ENCODE measurements at places on chromosomes 2 and 18.

GRCh38 chr2:118569876-118570535, 277.4 kb downstream of the EN1 start:
- no peak for DNase-seq

GRCh38 chr18:31162419-31162793, 250 bp downstream of the DSC1 start:
- DNase-seq, result no peak

- no peak for DNase-seq
Measured at GRCh38 chr18:71426441-71426840, 1117.7 kb downstream of the CBLN2 start.

DNA sequence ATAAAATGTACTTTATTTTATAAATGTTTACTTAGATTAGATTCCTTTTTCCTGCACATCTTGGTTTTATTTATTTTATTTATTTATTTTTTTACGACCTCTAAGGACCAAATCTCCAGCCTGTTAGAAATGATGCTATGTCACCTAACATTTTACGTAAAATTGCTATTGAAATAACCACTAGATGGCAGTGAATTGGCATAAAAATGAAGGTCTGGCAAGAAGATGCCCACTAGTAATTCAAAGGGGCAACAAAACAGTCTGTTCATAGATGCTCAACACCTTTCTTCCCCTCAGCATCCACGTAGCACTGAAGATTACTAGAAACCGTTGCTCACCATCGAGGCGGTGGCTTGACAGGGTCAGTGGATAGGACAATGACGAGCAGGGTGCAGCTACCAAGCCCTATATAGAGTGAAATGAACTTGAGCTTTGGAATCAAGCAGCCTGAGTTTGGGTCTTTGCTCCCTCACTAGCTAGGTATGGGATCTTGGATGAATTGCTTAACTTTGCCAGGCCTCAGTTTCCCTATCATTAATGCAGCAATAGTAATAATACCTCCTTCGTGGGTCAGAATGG, 128.7 kb upstream of the L3MBTL4 start:
- DNase-seq, result no peak

- no peak for DNase-seq
Measured at GRCh38 chr2:1527153-1527992, 114.1 kb downstream of the TPO start.

DNA sequence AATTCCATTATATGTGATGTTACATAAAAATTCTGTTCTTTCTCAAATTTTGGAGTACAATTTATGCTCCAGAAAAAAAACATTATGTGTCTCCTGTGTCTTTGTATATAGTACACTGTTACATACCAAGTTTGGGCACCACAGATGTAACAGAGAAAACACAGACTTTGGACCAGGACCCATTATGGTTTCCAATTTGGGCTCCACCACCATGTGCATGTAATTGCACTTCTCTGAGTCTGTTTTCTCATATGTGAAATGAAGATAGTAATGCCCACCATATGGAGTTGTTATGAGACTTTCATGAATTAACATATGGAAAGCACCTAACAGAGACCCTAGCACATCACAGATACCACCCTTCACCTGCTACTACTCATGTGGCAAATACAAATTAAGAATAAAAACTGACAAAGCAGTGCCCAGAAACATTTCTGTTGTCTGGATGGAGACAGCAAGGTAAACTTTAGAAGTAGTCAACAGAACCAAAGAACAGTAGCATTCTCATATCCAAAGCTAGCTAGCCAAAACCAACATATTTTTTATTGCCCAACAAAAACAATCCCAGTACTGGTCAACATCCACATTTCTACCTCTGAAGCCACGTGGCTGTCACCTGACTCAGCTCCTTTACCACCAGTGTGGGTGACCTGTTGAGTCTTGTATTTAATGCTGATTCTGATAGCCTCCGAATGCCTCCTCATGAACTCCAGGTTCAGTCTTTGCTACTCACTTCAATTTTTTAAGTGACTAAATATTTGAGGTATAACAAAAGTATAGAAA, 42.9 kb downstream of the ANTXR1 start:
- no peak for DNase-seq

DNA sequence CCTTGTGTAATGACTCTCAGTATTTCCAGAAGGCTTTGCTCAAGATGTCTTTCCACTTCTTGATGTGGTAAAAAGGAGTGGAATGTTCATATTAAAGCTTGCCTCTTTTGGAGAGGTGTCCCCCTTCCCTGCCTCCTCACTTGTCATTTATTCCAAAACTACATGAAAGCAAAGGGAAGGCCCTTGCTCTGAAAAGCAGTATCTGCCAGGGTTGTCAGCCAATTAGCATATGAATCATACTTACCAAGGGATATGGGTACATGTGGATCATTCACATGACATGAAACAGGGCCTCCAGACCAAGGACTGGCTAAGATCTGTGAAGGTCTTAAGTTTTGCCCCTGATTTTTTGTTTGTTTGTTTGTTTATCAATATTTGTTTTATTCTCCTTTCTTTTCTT, 31.3 kb downstream of the ANXA4 start:
- no peak for DNase-seq

GRCh38 chr2:241248897-241249296, 60.4 kb downstream of the ANO7 start:
- DNase-seq, result no peak

GRCh38 chr2:9462886-9463697, 11.3 kb upstream of the IAH1 start:
- no peak for DNase-seq

- DNase-seq, result no peak
Measured at GRCh38 chr2:36696533-36696932, at the start of gene VIT. VIT (plus strand) TSS chr2:36696707; CDS start chr2:36716371, 19,664 bp downstream.

DNA sequence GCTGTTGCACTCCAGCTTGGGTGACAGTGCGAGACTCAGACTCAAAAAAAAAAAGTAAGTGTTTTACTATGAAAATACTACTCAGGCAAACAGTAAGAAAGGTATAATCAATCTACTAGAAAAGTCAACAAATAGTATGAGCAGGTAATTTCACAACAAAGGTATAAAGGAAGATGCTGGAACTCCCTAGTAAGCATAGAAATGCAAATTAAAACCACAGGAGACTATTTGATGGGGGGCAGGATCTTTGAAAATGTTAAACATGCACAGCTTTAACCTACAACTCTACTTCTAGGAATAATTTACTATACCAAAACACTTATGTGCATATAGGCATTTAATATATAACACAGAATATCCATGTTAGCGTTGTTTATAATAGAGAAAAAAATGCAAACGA, 24.3 kb upstream of the TNFAIP6 start:
- DNase-seq, result no peak
